Stimulated activated CD8-positive, alpha-beta memory T cell treated with anti-CD3 and anti-CD28 coated beads, Interleukin-7, amount 100 ng/mL, for 1 hour (primary cell): ENCODE measurements at places on chromosomes 7 and 10.

GRCh38 chr10:108709927-108710722 lies 1213.2 kb downstream of the XPNPEP1 start:
- DNase-seq, result no peak

GRCh38 chr10:118101501-118101900 lies 54.8 kb upstream of the RAB11FIP2 start:
- DNase-seq, result no peak

DNA sequence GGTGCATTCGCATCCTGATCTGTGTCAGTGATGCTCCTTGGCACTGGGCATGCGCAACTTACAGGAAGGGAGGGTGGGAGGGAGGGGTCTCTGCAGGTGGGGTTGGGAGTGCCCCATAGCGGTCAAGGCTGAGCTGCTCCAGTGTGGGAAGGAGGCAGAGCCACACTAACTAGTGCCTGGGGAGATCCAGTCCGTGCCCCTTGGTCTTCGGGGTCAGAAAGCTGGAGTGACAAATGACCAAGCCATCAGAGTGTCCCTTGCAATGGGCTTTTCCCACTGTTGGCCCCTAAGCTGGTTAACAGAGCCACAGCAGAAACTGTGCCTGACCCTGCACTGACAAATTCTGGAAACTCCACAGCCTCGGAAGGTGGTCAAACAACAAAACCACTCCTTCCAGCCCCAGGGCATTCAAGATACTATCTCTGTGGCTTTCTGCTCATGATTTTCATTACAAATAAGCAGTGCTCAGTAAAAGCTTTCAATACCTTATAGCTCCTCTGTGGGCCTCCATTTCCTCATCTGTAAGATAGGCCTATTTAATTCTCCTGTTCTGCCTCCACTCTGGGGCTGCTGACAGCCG lies 138.1 kb upstream of the UNC5B start:
- DNase-seq, result no peak

GRCh38 chr7:120992965-120993494 lies 4.5 kb downstream of the CPED1 start:
- DNase-seq, result no peak

- DNase-seq, result no peak
Measured at GRCh38 chr10:59752278-59752940, 846 bp downstream of the MRLN start.

DNA sequence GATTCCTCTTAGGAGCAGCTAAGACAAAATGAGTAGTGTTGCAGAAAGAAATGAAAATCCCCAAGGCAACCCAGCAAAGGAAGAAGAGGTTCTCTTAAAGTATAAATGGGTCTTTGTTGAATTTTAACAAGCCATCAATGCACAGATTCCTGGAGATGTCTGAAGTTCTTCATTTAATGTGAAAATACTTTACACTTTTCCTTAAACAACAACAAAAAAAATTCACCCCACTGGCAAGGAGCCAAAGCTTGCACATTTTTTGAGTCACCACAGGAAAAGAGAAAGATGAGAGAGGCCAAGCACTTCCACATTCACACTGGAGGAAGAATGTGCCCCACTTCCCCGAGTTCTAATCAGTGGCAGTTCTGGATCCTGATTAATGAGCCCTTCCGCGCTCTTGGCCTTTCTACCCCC lies 286.4 kb upstream of the MEOX2 start:
- no peak for DNase-seq

DNA sequence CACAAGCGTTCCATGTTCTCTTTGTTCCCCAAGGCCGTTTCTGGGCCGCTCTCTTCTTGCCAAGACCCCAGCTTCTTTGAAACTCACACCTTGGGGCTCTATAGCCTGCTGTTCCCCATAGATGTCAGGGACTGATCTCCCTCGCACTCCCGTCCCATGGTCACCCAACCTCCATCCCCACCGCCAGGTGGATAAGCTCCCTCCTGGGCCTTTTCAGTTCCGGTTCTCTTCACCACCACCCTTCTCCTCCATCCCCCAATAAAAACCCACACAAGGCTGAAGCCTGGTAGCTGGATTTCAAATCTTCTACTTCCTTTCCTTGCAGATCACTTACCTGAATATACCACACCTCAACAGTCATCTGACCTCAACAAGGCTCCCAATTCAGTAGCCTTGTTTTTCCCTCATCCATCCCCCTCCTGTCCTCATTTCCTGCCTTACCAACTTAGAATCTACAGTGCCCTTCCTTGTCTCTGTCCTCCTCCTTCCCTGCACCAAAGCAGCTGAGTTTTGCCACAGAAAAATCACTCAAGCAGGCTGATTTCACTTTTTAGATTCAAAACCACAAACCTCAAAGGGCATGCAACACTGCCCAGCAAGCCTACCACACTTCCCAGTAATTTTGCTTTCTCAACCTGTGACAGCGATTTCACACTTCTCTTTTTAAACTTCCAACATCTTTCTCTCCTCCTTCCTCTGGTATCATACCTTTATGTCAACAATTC lies 7.7 kb downstream of the SLC37A3 start:
- no peak for DNase-seq

- no peak for DNase-seq
Measured at GRCh38 chr7:23811540-23811939, 101.5 kb downstream of the STK31 start.

- DNase-seq, result no peak
Measured at GRCh38 chr7:8985255-8985654, 551.8 kb downstream of the NXPH1 start.

- DNase-seq, result no peak
Measured at GRCh38 chr7:17071866-17072265, 190.1 kb upstream of the AGR3 start.

DNA sequence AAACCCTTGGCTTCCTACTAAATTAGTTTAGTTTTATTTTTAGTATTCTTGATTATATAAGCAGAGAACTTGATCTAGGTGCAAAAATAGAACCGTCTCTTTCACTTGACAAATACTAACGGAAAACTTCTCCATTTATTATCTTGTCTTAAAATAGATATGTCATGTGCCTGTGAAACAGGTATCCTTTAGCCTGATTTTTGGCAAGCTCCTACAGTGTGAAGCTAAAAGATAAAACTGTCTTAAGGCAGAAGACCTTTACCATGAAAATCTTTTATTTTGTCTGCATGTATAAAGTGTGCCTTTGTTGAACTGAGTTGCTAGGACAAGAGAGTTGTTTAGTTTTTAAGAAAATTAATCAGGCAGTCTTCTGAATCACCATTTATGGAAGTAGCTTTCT lies 90.6 kb downstream of the CYP51A1 start:
- no peak for DNase-seq

DNA sequence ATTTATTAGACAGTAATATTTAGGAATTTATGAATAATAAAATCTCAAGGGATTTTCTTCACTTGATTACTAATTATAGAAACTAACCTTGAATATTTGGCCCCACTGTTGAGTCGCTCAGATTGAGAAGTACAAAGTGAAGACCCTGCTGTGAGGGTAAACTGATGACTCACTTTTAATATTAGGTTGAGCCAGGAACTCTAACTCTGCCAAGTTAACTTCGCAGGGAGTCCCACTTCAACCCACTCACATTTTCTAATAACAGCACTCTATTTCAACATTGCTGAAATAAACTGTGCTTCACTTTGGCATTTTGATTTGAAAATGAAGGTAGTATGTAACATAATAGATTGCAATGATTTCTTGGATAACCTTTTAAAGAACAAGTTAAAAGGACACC lies 200.7 kb downstream of the POLR1F start:
- no peak for DNase-seq

DNA sequence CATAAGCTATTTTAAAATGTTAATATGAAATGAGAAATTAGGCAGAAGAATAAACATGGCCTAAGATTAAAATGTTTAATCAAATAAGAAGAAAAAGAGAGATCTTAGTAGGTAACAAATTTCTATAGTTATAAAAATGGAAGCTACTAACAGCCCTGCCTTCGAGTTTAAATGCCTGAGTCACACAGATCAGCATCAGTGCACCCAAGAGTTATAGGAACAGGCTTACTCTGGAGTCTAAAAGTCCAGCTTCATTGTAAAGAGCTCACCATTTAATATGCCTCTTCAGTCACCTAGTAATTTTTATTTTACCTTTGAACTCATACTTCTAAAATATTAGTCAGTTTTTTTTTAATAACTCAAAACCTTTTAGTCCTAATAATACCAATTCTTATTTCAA lies 52.6 kb downstream of the BRI3 start:
- no peak for DNase-seq

DNA sequence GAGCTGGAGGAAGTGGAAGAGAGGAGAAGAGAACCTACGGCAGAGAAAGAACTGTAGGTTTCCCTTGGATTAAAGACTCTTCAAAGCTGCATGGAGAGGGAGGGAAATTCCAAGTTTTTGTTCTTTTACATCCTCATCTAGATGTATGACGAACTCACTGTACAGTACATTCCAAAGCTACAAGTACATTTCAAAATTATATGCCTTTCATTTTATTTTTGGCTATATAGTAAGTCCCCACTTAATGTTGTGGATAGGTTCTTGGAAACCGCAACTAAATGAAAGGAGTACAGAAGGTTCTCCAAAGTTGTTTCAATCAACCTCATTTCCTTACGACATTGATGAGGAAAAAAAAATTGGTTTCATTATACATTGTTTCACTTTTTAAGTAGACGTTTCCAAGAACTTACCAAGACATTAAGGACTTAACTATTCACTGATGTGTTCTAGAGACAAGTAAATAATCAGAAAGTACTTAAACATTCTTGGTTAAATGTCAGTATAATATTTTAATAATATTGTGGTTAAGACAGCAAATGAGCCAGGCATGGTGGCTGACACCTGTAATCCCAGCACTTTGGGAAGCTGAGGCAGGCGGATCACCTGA lies 16.1 kb upstream of the JMJD1C start:
- DNase-seq, result no peak

DNA sequence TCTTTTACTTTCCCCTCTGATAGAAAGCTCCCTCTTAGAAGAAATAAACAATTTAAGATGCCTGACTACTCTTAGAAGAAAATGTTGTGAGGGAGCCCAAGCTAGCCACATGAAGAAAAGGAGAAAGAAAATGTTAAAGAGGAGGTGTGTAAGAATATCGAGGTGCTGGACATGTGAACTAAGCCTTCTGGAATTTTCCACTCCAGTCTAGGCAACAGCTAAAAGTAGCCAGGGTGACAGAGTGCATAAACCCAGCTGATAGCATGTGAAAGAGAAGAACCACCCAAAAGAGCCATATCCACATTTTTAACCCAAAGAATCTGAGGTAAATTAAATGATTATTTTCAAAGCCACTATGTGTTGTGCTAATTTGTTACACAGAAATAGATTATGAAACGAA lies 1690.6 kb upstream of the LRRTM3 start:
- no peak for DNase-seq

- no peak for DNase-seq
Measured at GRCh38 chr7:108430664-108431063, 25.6 kb downstream of the NRCAM start.

GRCh38 chr10:104804880-104805279 lies 163.8 kb downstream of the SORCS3 start:
- DNase-seq, result no peak

GRCh38 chr7:28658381-28658780 lies 246.1 kb downstream of the CREB5 start:
- DNase-seq, result no peak

- DNase-seq, result no peak
Measured at GRCh38 chr10:112131346-112131745, 52.2 kb downstream of the GPAM start.

DNA sequence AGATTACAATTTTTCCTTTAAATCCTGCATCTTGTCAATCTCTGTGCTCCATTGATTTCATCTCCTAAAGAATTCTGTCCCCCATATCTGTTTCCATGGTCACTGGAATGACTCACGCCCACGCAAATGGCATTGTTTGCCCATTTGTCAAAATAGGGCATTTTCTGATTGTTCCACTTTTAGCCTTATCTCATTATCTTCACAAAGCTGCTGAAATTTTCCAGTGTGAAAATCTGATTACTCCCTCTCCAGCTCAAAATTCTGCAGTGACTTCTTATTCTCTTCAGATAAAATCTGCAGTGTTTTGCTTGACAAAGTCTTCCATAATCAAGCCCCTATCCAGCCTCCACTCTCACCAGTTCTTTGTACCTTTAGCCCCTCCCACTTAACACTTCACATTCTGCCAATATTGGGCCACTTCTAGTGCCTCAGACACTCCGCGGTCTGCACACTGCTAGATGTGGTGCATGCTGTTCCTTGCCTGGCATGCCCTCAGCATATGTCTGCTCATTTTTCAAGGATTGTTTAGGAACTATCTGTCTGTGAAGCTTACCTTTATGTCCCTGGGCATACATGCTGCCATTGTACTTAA lies 33.9 kb upstream of the CTTNBP2 start:
- DNase-seq, result no peak

DNA sequence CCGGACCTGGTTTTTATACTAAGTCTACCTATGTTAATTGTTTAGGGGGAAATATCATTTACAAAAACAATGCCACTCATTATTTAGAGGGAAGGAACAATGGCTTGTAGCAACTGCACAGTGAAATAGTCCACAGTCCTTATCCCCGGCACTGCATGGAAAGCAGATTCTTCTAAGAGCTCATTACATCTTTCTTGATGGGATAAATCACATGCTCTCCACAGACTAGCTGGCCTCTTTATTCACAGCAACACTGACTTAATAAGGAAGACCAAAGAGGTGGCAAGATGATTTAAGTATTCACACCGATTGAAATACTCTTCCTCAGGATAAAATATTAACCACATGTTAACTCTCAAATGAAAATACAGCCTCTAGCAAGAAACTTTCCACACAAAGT lies 349.4 kb downstream of the PARD3 start:
- DNase-seq, result no peak

DNA sequence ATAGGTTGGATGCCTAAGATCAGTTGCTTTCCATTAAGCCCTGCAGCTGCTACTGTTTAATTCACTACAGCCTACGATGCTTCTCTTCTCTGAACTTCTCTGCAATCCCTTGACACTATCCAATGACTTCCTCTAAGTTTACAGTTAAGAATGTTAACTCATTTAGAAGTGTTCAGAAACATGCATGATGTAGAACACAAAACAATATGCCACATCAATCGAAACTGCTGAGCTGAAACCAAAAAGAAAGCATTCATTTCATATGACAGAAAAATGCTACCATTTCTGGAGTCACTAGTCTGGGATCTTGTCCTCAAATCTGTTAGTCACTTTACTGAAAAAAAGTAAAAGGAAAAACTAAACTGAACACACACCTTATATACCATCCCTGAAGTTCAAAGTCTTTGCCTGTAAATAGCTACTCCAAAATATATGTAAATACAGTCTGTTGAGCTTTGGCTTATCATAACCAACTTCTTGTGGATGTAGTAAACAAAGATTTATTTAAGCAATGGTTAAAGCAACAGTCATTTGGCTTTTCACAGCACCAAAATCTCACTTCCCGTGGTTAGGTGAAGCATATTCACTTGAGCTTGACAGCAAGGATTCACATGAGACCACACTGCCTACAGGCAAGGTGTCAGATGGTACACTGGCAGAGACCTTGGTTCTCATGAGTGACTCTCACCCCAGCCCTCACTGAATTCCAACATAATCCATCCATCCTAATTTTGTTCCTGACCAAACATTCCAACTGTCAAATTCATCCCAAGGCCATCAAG lies 187.0 kb downstream of the PPP1R17 start:
- no peak for DNase-seq

GRCh38 chr7:134504660-134505164 lies 22.7 kb upstream of the AKR1B10 start:
- DNase-seq, result no peak

- no peak for DNase-seq
Measured at GRCh38 chr7:101121991-101122932, 4.6 kb upstream of the SERPINE1 start.
